ENCODE measurements at places on chromosomes 12 and 14.

DNA sequence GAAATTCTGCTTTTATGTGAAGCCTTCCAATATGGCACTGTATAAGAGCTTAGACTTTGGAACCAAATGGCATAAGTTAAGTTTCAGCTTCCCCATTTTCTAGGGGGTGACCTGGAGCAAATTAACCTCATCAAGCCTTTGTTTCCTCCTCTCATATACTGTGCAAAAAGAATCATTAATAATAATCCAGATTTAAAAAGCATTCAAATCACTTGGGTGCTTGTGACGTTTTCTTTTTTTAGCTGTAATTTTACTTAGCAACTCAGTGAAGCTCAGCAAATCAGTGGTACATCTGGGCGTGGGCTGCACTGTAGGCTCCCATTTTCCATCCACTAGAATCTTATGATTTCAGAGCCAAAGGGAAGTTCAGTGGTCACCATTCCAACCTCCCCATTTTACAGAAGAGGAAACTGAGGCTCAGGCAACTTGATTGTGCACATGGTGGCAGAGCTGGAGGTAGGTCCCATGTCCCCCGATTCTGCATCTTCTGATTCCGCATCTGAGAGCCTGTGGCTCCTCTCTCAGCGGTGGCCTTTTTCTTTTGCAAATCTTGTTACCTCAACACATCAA lies 131.2 kb downstream of the SNAPC1 start:
- DNase-seq = no peak

DNA sequence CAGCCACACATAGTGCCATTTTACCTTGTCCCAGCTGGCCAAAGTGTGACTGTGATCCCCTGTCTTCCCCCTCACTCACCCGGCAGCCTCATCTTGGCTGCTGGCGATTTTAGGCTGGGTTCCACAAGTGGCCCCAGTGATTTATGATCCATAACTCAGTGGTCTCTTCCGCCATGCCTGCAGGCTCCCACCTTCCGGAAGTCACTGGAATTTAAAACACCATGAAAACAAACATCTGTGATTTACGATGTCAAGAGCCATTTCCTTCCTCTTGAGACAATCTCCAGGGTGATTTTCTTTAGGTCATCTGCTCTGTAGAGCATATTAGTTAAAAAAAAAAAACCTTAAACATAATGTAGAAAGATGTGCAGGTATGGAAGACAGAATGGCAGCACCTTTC lies 282.3 kb downstream of the CACNA1C start:
- no peak for DNase-seq

DNA sequence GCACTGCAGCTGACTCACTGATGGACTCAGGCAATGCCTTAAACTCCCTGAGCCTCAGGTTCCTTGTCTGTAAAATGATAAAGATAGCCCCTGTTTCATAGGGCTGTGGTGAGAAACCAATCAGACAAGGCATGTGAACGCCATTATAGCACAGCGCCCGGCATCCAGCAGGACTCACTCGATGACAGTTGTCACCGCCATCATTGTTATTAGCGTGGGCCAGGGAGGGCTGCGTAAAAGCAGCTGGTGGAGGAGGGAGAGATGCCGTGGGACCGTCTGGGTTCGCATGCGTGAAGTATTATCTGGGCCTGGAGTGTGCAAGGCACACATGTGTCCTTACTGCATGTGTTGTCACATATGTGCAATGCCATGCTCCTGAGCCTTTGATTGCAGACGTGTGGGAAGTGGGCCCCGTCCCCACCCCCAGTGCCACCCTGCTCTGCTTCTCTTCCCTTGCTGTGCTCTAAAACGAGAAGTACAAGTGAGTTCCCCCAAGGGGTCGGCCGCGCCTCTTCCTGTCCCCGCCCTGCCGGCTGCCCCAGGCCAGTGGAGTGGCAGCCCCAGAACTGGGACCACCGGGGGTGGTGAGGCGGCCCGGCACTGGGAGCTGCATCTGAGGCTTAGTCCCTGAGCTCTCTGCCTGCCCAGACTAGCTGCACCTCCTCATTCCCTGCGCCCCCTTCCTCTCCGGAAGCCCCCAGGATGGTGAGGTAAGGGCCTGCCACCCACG lies at the start of gene PTPN6:
Gene PTPN6 (plus strand): TSS at position 546 of the 730 bp plus-strand sequence. CDS start 157 bp downstream, at position 703.
- peak; percentile 70 for DNase-seq

- no peak for DNase-seq
These were observed 187.5 kb upstream of the OR4E1 start for GRCh38 chr14:21861153-21861552.

GRCh38 chr14:35212471-35213142 lies 79.6 kb upstream of the PSMA6 start:
- DNase-seq = no peak

DNA sequence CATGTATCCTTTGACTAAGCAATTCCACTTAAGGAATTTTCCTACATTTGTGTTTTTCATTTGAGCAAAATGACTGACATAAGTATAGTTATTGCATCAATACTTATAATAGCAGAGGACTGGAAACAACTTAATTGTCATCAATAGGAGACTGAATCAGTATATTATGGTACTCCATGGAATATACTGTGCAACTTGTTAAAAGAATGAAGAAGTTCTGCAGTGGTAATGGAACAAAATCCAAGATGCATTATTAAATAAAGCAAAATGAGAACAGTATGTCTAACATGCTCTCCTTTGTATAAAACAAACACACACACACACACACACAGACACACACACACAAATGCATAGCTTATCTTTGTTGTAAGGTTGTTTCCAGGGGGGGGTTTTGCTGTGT lies 303.1 kb downstream of the RAD51B start:
- no peak for DNase-seq

- no peak for DNase-seq
These were observed 83.9 kb downstream of the ZFP36L1 start for GRCh38 chr14:68709007-68709406.

GRCh38 chr12:38391007-38391406 lies 74.4 kb downstream of the ALG10B start:
- no peak for DNase-seq

GRCh38 chr12:1481906-1482305 lies 112.5 kb downstream of the FBXL14 start:
- no peak for DNase-seq

DNA sequence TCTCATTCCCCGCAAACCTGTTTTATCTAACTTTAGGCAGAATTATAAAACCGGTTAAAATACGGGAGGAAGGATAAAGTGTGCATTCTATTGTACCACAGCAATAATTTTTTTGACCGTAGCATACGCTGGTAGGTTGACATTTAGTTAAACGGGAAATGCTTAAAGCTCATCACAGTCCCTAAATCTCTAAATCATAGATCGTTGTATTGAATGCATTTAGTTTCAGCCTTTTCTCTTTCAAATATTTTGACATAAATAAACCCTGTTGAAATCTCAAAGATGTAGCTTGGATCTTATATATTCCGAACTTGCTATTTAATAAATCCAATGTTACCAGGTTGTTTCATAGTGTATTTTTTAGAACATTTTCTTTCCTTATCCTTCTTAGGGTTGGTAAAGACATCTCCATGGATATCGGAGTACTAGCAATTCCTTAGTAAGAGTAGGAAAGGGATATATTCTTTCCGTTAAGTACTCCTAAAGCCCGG lies 798 bp downstream of the CLEC2B start:
- peak; percentile 28 for DNase-seq

GRCh38 chr14:104086210-104086660 lies 735 bp downstream of the ASPG start:
- no peak for DNase-seq

DNA sequence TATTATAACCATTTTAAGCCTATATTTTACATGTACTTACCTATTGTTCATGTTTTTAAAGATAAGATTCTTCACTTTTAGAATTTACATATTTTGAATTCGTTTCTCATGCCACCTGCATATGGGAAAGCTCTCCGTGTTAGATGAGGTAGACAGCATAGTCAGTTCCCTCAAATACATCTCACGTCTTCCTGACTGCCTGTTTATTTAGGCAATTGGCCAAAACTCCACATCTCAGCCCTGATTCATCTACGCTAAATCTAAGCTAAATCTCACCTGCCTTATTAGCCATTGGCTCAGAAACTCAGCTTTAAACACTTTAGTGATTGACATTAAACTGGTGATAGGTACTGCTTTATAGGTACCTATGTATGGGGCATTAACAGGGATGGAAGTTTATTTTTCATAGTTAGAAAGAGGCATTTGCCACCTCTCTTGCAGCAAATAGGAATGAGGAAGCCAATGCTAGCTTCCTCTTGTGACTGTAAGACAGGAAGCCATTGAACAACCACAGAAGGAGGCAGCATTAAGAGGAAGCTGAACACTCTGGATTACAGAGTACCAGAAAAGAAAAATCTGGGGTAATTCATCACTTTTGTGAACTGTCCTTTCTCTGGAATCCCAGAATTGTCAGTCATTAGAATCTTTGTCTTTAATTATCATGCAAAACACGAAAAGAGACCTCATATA lies 111.9 kb downstream of the LRFN5 start:
- DNase-seq = no peak

All from CD4-positive, alpha-beta T cell treated with Interleukin-21 for 1 hour (primary cell).